ENCODE measurements at places on chromosomes 7 and 10.

- no peak for DNase-seq
Observed at GRCh38 chr7:85565276-85565675, 378.4 kb upstream of the SEMA3D start.

GRCh38 chr10:79241990-79242619 lies 105.2 kb upstream of the PPIF start:
- DNase-seq: peak; percentile 83

DNA sequence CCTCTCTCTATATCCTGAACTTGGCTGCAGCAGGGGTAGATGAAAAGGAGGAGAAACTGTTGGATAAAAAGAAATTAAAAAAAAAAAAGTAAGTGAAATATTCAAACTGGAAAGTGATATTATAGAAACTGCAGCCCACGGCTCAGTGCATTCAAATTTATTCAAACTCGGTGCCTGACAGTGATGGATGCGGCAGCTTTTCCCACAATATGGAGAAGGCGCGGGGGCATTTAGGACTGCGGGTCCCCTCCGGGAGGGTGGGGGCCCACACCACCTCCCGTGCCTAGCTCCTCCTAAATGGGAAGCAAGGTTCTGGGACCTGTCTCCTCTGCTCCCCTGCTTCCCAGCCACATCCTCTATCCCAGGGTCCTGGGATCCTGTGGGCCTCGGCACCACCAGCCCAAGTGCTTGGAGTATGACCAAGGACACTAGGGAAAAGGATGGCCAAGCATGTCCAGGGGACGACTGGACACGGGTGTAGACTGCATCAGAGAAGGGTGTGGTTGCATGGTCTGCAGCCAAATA lies 82.4 kb downstream of the HIF1AN start:
- no peak for DNase-seq

GRCh38 chr10:99234791-99235657 lies 628 bp downstream of the HPSE2 start:
- DNase-seq: no peak

GRCh38 chr7:14858410-14858809 lies 44.1 kb downstream of the DGKB start:
- DNase-seq: no peak

- DNase-seq: no peak
Observed at GRCh38 chr10:93364966-93365365, 117.2 kb downstream of the MYOF start.

DNA sequence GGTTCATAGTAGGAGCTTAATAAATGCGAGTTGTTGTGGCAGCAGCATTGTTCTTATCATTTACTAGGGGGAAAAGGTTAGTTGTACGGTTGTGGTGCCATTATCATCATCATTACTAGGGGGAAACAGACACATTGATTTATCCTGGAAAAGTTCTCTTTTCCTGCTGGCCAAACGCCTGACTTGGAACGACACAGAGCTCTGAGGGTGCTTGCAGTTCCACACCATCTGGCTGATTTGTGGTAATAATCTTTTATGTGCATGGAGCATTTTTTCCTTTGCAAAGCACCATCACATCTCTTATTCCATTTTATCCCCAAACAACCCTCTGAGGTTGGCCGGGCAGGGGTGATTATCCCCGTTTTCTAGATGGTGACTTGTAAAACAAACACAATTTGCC lies 219.4 kb downstream of the BUB3 start:
- DNase-seq: no peak

DNA sequence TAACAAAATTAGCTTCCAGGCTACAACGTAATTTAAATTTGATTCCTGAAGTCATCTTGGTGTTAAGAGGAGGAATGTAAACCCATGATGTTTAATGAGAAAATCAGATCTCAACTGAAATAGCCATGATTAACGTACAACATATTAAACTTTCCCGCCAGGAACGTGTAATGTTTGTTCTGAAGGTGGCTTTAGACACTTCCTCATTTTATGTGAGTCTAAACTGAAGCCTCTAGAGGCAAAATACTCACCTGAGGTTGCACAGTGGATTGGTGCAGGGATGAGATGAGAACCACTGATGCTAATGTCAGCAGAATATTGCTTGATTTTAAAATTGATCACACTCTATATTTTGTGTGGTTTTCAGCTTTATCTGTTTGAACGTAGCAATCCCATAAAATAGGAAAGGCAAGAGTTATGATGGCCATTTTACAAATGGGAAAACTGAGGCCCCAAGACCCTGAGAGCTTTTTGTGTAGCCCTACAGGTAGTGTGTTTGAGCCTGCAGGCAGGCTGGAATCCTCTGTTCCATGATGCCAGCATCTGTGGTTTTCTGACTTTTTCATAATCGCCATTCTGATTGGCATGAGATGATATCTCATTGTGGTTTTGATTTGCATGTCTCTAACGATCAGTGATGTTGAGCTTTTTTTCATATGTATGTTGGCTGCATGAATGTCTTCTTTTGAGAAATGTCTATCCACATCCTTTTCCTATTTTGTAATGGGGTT lies 243.7 kb upstream of the BMPER start:
- DNase-seq: no peak

DNA sequence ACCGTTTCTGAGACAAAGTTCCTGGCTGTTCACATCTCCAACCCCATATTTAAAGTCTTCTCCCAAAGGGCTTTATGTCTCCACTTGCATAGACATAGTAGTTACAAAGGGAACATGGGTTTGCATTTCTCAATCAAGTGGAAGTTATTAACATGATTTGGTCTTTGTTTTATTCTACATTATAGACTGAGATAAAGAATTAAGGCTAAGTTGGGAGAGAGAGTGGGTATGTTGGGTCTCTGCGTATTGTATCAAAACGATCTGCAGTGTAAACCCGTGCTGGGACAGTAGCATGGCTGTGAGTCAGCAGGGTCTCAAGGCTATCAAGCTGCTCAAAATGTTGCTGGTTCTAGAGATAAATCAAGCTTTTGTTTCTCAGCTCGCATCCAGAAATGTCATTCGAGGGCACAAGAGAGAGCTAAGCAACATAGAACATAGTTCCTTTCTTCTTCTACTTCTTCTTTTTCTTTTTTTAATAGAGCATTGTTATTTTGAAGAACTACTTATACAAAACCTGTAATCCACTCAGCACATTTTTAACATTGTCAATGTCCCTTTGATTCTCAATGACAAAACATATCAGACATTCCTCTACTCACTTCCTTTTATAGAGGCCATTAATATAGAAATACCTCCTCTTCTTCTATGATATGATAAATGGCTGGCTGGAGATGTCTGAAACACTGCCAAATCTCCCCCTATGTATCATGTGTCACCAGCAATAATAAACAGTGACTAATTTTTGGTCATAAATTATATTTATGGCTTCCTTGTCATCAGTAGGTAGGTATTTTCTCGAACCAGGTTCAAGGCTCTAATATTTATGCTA lies 34.5 kb upstream of the RHOBTB1 start:
- no peak for DNase-seq

GRCh38 chr7:94041529-94041928 lies 37.4 kb upstream of the BET1 start:
- no peak for DNase-seq

GRCh38 chr10:132457328-132458070 lies 60.5 kb downstream of the PWWP2B start:
- no peak for DNase-seq

DNA sequence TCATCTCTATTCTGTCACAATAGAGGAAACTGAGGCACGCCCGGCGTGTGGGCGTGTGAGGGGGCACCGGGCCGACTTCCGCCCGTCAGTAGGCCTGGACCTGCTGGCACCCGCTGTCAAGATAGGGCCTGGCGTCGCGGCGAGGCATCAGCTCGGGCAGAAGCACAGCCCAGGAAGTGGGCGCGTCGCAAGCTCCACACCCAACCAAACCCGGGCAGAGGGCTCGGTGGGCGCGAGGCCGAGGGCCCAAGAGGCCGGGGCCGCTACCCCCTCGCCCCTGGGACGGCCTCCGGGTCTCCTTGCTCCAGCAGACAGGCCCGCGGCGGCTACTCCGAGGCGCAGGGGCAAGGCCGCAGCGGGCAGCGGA lies 91.2 kb downstream of the SPAG6 start:
- DNase-seq: no peak

- no peak for DNase-seq
Observed at GRCh38 chr10:79348640-79348988, 1.3 kb downstream of the PPIF start.

GRCh38 chr7:46853451-46853850 lies 728.5 kb downstream of the TNS3 start:
- no peak for DNase-seq

- DNase-seq: peak; percentile 55
Observed at GRCh38 chr7:26500749-26501352, 209.2 kb downstream of the SNX10 start.

GRCh38 chr10:127945948-127946711 lies 39.2 kb downstream of the PTPRE start:
- no peak for DNase-seq

- no peak for DNase-seq
Observed at GRCh38 chr7:91570560-91570959, 306.3 kb downstream of the FZD1 start.

DNA sequence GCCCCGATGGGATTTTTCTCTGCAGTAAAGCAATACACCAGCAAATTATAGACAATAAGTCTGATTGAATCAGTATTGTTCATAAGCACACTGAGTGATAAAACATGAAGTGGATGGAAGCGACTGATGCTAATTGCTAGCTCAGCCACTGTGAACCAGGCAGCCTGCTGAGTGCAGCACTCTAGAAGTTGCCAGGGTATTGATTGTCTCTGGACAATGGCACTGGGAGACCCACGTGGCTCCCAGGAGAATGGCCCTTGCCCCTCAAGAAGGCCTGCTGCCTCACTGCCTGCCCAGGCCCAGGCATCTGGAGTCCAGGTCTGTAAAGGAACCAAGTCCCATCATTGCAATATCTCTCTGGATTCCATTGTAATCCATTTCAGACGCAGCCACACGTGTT lies 80.4 kb upstream of the TCERG1L start:
- DNase-seq: no peak

GRCh38 chr7:69395061-69395714 lies 203.1 kb upstream of the AUTS2 start:
- no peak for DNase-seq

DNA sequence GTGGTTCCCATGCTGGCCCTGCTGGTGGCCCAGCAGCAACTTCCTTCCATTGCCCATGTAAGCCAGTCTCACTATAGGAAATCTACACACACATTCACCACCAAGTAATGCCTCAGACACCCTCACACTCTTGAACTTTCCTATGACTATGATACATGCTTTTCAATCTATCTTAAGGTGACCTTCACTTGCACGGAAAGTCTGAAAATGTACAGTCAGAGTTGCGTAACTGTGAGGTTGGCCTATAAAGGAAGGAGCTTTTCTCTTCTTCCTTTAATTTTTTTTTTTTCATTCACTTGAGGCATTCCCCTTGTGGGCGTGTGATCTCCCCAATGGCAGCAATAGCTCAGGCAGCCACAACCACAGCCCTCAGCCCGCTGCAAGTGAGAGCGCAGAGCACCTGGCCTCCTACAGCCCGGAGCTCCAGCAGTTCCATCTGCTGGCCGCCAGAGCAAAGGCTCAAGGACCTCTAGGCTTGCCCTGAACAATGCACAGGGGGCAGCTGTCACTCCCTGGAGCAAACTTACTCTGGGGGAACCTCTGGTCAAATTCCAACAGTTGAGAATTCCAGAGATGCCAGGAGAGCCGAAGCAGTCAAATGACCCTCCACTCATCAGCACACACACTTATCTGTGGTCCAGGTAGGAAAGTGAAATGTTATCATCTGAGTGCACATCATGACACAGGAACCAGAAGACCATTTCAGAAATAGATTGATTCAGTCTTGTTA lies 123.1 kb upstream of the ADO start:
- DNase-seq: no peak

DNA sequence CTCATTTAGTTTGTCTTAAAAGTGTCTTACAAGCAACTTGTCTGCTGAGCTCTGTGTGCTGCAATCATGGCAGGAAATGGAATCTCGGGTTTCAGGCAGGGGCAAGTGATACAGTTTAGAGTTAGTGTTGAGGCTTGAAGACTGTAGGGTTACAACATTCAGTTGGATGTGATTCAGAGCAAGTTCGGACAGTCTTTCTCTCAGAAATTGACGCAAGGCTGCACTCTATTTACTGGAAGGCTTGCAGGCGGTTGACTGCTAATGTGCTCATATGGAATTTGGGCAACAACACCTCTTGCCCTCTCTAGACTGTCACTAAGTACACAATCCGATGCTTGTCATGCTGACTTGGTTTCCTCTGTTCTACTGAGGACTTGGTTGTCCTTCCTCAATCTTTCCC lies 161.7 kb upstream of the BMPER start:
- no peak for DNase-seq

- DNase-seq: no peak
Observed at GRCh38 chr10:21531164-21531563, 2.9 kb upstream of the MLLT10 start.

DNA sequence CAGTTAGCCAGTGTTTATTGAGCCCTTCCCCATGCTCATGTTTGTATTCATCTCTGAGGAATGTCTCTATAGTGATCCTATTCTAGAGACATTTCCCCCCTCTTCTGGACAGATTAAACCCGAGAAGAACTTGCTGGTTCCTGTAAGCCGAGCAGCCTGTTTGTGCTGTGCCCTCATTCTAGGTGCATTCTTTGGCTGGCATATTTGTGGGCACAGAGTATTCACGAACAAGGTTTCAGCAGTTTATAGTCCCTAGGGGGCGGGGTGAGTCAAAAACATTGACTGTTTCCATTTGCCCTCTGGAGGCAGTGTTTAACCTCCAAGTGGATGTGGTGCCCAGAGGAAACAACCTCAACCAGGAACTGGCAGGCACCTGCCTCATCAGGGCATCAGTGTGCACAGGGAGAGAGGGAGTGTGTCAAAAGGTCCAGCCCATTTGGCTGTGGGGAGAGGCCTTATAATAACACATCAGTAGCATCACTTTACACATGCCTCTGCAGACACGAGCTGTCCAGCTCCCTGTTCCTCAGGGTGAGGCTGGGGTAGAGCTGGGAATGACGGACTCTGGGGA lies 273.3 kb upstream of the LRGUK start:
- peak; percentile 72 for DNase-seq

DNA sequence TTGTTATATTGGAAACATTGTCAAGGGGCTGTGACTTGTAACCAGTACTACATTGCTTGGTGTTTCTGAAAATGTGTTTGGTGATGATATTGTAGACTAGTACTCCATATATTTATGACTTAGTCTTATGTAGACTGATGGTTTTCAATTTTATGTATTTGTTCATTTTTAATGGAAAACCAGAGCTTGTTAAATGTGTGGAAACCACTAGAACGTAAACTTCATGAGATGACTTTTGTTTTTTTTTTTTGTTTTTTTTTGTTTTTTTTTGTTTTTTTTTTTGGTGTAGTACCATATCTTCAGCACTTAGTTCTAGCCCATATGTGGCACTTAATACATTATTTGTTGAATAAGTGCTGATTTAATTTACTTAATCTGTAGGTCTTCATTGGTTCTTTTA lies 518.6 kb downstream of the AUTS2 start:
- DNase-seq: no peak
